AML-193 (cell line): ENCODE measurements at places on chromosomes 3 and 15.

DNA sequence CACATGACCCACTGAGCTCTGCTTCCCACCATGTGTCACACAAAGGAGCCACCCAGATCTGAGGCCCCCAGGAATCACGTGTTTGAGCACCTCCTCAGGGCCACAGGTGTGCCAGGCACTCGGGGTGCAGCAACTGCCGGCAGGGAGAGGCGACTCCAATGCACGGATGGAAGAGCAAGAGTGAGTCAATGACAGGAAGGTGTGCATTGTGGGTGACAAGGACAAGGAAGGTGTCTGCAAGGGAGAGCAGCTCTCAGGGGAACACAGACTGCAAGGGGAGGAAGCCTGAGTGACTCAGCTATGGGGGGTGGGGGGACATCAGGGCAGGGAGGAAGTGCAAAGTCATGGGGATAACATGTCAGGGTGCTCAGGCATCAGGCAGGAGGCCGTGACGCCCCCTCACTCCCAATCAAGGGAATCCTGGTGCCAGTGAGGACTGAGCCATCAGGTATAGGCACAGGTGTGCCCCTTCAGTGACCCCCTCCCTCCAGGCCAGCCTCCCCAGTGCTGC lies 67.4 kb downstream of the NUP210 start:
- peak; percentile 26 for DNase-seq

- no peak for DNase-seq
These were observed 779.5 kb downstream of the ROBO1 start for GRCh38 chr3:78988324-78988723.

DNA sequence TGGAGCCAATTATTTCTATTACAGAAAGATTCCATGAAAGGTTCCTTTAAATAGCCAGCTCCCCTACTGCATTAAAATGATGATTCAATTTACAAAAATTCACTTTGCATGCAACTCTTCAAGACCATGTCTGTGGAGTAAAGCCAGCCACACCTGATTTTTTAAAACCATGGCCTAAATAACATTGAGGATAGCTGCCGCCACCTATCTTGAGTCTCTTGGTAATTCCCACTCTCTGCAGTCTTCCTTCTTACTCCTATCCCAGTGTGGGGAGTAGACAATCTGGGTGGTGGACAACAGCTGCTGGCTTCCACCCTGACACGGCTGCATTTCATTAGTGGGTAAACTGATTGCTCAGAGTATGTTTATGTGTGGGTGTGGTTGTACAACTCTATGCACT lies 10.7 kb downstream of the LRTM1 start:
- DNase-seq, result no peak

GRCh38 chr3:153552887-153553604 lies 391.0 kb downstream of the RAP2B start:
- DNase-seq, result no peak

GRCh38 chr3:172666873-172667694 lies 43.8 kb downstream of the NCEH1 start:
- peak; percentile 94 for DNase-seq

GRCh38 chr3:155908086-155908485 lies 37.6 kb downstream of the GMPS start:
- DNase-seq, result no peak

DNA sequence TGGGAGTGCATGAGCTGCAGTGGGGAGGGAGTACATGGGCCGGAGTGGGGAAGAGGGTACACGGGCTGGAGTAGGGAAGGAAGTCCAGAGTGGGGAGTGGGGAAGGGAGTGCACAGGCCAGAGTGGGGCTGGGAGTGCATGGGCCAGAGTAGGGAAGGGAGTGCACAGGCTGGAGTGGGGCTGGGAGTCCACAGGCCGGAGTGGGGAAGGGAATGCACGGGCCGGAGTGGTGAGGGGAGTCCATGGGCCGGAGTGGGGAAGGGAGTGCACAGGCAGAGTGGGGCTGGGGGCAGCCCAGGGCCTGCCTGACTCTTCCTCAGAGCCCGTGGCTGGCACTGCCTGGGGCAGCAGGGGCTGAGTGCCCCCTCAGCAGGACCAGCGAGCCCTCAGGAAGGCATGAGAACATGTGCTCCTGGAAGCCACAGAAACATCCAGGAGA lies 40.7 kb downstream of the KLF15 start:
- no peak for DNase-seq

GRCh38 chr15:49190586-49190985 lies 20.5 kb downstream of the GALK2 start:
- DNase-seq, result peak; percentile 29

- DNase-seq, result no peak
These were observed 544 bp upstream of the GATM start for GRCh38 chr15:45378913-45379262.

DNA sequence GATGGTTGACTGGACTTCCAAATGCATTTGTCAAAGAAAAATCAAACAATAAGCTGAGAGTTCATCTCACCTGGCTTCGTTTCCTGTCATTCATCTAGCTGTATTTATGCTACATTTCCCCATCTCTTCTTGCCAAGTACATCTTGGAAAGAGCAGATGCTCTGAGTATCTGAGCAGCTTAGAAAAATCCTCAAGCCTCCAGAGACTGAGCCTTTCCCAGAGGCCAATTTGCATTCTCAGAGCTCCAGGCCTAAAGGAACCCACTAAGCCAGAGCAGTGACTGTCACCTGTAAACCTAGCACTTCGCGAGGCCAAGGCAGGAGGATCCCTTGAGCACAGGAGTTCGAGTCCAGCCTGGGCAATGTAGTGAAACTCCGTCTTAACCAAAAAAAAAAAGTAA lies 100.5 kb downstream of the XXYLT1 start:
- no peak for DNase-seq

- no peak for DNase-seq
These were observed 13.3 kb downstream of the CORO2B start for GRCh38 chr15:68592054-68592453.

DNA sequence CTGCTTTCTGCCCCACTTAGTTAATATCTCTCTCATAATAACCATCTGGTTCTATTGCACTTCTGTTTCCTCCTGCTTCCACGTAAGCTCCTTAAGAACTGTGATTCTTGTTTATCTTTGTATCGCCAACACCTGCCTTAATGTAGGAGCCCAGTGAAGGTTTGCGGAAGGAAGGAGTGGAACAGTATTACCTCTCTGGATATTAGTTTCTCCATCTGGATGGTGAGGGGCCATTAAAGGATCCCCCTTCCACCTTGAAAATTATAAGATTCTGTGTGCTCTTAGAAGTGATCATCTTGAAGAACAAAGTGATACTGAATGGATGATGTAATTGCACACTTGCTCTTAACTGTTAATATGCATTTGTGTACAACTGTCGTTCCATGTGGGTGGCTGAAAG lies 2.2 kb downstream of the CHRNA5 start:
- DNase-seq, result peak; percentile 17

- DNase-seq, result peak; percentile 68
These were observed 37.9 kb downstream of the PPCDC start for GRCh38 chr15:75061272-75061671.

- DNase-seq, result no peak
These were observed 243.1 kb upstream of the STT3B start for GRCh38 chr3:31289584-31289983.

- DNase-seq, result no peak
These were observed 31.2 kb downstream of the BCHE start for GRCh38 chr3:165805946-165806561.

- DNase-seq, result no peak
These were observed 11.3 kb downstream of the SLCO2A1 start for GRCh38 chr3:134018406-134018805.

DNA sequence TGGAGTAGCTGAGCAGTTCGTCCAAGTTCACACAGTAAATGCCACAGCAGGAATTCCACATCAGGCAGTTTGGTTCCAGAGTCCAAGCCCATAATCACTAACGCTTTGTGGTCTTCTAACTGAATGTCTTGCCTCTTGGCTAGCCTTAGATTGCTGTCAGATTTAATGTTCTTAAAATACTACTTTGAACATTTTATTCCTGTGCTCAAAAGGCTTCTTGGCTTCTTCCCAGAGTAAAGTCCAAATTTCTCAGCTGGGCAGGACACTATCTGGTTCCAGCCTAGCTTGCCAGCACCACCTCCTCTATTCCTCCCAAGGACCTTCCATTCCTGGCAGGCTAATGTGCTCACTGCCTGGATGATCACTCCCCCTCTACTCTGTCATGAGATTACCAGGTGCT lies 256.9 kb downstream of the SQOR start:
- no peak for DNase-seq

- DNase-seq, result no peak
These were observed 2.7 kb downstream of the RAB8B start for GRCh38 chr15:63191895-63192618.

DNA sequence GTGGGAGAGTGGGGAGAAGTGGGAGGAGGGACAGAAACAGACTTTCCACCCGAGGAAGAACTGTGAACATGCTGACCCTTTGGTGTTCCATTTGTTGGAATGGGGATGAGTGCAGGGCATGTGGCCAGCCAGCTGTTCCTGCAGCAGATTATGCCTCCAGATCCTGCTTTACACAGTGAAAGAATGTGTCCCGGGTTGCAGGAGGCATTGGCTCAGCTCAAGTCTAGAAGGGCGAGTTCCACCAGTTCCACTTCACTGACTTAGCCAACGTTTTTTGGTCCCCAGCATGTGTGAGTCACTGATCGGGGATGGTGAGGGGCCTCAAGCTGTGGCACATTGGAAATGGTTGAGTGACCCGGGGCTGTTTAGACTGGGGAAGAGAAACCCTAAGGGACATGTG lies 307.0 kb upstream of the ROPN1 start:
- no peak for DNase-seq

- no peak for DNase-seq
These were observed 12.9 kb downstream of the CRABP1 start for GRCh38 chr15:78353093-78353492.

DNA sequence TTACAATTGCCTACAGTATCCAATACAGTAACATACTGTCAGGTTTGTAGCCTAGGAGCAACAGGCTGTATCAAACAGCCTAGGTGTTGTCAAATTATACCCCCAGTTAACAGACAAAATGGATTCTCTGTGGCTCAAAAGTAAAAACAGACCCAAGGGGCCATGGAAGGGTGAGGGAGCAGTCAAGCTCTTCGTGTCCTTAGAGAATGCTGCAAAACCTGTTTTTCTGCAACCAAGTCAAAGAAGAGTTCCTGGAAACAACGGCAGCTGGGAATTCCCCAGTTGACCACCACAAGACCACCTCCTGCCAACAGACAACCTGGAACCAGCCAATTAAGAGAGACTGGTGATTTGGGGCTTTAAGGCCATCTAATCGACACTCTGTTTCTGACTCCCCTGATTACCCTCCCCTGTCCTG lies 11.1 kb upstream of the THUMPD3 start:
- no peak for DNase-seq

- DNase-seq, result no peak
These were observed 919.3 kb downstream of the TUSC7 start for GRCh38 chr3:117628823-117629291.

- no peak for DNase-seq
These were observed 88.2 kb upstream of the NTRK3 start for GRCh38 chr15:88344786-88345185.

GRCh38 chr3:35262406-35262805 lies 376.9 kb upstream of the ARPP21 start:
- no peak for DNase-seq

GRCh38 chr3:14375192-14375591 lies 27.2 kb upstream of the SLC6A6 start:
- DNase-seq, result no peak

DNA sequence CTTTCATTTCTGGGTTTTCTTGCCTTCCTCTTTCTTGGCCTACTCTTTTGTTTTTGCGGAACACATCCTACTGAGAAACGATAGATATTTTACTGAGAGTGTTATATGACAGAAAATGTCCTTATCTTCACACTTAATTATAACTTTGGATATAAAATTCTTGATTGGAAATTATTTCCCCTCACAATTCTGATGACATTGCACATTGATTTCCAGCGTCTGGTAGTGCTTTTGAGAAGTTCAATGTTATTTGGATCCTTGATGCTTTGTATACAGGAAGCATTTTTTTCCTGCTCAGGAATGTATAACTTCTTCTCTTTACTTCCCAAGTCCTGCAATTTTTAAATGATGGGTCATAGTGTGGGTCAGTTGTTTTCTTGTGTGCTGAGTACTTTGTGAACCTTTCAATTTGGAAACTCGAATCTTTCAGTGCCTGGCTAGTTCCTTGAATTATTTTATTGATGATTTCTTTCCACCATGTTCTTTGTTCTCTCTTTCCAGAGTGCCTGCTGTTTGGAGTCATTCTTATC lies 183.9 kb downstream of the PDCD6IP start:
- no peak for DNase-seq

GRCh38 chr3:159867372-159867771 lies 121.3 kb upstream of the IL12A start:
- no peak for DNase-seq

DNA sequence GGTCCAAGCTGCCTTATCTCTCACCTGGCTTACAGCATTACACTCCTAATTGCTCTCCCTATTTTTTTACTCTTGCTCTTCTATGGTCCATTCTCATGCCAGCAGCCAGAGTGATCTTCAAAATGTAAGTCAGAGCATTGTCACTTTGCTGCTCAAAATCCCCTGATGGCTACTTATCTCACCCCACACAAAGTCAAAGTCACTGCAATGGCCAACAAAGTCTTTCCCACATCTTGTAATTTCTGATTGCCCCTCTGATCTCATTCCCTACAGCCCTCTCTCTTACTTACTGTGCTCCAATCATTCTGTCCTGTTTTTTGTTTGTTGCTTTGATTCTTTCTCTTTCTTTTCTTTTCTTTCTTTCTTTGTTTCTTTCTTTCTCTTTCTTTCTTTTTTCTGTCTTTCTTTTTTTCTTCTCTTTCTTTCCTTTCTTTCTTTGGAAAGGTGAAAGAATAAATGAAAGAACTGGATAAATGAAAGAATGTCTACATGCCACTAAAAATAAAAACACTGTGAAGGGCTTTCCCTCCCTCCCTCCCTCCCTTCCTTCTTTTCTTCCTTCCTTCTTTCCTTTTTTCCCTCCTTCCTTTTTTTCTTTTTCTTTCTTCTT lies 34.9 kb upstream of the TIPARP start:
- DNase-seq, result no peak

GRCh38 chr15:35329521-35329961 lies 216.4 kb downstream of the DPH6 start:
- DNase-seq, result no peak

- no peak for DNase-seq
These were observed 71.5 kb downstream of the SSR3 start for GRCh38 chr3:156483426-156483825.

GRCh38 chr15:91142106-91142744 lies 42.2 kb downstream of the SV2B start:
- peak; percentile 82 for DNase-seq

- DNase-seq, result no peak
These were observed 12.4 kb upstream of the AEN start for GRCh38 chr15:88608607-88609181.

DNA sequence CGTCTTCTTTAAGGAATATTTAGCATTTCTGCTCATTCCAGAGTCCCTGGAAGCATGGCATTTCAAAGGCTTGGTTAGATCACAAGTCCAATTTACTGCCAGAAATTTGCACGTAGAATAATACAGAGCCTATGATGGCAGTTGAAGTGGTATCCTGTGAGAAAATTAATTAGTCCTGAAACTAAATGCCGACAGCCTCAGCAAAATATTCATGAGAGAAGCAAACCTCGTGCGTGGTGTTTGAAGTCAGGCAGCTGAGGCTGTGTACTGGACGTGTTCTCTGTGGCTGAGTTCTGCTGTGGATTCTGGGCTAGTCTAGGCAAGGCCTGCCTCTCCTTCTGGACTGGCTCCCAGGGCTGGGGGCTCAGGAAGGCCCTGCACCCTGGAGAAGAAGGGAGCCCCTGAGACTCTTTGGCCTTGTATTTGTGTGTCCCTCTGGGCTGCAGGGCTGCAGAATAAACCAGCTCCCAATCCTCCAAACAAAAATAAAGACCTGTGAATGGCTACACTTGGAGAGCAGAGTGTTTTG lies 106.6 kb downstream of the APBA2 start:
- no peak for DNase-seq

- DNase-seq, result no peak
These were observed 91.5 kb upstream of the C3orf80 start for GRCh38 chr3:160133757-160134156.
